Neural crest cell (in vitro differentiated cells): ENCODE measurements at places on chromosomes 1 and 21.

DNA sequence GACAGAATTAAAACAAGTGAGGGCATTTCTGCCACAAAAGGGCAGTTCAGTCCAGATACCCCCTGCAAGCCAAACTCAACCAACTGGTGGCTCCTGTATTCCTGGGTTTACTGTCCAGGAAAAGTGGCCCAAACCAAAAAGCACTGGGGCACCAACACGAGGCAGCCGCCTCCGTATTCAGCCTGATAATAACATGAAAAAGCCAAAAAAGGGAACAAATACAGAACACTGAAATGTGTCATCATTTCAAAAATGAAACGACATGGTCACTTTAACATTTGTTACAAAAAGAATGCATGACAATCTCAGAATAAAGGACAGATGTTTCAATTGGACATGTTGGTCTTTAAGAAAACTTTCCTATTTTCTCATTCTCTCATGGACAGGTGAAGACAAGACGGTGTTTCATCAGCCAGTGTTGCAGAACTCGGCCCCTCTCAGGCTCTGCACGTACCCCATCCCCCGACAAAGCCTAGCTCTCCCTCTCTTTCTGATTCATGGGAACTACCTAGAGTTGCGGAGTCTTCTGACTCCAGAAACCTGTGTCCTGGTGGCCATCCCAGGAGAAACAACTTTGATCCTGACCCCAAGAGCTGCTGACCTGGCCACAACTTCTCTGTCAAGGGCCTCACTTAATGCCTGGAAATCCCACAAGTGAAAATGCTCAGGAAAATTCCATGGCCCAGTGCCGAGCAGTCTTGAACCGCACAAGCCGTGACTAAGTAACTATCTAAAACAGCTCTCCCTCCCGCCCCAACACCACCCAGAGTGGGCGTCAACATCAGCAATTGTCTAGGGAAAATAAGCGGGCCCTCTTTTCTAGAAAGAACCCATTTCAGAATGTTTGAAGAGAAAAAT is 27.1 kb downstream of the ZBTB17 start:
- no peak for DNase-seq

- DNase-seq, result no peak
Observed at GRCh38 chr1:198030682-198031081, 113.5 kb downstream of the LHX9 start.

DNA sequence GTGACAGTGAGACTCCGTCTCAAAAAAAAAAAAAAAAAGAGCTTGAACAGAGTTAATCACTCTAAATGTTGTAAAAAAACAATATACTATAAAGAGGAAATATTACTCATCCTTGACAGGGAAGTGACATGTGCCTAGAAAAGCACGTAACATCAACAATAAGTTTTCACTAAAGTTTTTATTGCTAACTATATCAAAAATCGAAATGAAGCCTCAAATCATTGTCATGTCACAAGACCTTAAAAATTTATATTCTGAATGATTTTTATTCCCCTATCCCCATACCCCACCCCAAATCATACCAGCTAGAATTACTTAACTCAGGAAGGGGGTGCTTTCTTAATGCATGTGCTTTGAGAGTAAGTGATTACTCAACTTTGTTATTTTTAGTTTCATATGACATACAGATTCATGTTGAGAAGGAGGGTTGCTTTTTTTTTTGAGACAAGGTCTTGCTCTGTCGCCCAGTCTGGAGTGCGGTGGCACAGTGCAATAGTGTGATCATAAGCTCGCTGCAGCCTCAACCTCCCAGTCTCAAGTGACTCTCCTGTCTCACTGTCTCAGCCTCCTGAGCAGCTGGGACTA is 53.6 kb upstream of the MUTYH start:
- no peak for DNase-seq

DNA sequence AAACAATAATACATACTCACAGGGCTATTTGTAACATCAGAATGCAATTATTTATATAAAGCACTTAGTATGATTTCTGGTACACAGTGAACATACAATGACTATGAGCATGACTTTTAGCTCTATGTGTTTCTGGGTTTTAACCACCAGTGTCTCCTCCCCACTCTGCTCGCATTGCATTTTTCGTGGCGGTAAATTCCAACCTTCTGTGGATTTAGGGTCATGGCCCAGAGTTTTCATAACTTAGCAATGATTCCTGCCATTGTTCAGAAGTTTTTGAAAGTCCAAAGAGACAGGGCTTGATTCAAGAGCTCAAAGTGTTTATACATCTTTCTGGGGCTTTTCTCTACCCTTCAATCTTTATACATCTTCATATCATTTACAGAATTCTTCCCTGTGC is 191.3 kb downstream of the BACH1 start:
- no peak for DNase-seq

GRCh38 chr1:180836449-180836848 is 76.2 kb upstream of the KIAA1614 start:
- DNase-seq, result no peak

DNA sequence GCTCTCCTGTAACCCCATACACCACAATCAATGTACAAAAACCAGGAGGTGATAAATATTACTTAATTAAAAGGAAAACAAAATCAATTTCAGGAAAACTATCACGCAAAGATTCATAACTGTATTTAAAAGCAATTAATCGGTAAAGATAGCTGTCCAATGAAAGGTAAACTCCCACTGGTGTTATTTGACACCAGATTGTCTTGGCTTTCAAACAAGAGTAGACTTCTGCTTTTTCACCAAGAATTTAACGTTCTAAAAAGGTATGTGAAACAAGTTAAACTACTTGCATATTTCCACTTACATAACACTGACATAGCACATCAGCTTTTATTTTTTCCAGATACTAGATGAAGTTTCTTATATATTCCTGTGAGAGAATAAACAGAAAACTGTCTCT is 3.5 kb downstream of the PLPP3 start:
- DNase-seq, result no peak

DNA sequence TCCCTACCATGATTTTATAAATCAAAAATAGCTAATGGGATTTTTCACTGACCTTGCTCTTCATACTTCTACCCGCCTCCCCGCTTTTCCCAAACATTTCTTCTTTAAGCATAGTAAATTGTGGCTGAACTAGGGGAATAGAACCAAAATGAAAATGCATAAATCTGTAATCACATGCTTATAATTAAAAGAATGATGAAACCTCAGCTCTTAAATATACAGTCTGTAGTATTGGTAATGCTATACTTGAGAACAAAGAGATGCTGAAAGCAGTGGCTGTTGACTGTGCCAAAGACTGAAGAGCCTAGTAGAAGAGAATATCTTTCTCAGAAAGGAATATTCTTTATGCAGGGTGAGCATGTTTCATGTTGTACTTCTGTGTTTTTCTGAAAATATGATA is 249.1 kb downstream of the GREM2 start:
- no peak for DNase-seq

DNA sequence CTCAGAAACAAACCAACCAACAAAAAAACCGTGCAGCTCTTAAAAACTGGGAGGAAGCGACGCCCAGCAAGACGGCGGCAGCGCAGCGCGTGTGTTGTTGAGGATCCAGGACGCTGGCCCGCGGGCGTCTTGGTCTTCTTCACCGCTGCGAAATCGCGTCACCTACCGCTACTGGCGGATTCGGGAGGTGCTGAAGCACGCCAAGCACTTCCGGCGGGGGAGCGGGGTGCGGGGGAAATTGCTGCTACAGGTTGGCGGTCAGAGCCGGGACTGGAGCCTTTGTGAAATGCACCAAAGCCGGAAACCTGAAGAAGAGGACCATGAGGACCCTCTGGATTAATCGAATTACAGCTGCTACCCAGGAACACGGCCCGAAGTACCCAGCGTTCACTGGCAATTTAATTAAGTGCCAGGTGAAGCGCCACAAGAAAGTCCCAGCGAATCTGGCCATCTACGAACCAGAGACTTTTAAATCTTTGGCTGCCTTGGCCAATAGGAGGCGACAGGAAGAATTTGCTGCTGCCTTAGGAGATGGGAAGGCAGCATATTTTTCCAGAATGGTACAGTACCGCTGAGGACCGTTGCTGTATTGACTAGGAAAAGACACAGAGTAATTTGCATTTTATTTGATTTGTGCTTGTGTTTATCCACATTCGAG is 11.9 kb upstream of the RIPPLY3 start:
- DNase-seq, result no peak

GRCh38 chr1:109892561-109893368 is 17.9 kb upstream of the CSF1 start:
- no peak for DNase-seq

DNA sequence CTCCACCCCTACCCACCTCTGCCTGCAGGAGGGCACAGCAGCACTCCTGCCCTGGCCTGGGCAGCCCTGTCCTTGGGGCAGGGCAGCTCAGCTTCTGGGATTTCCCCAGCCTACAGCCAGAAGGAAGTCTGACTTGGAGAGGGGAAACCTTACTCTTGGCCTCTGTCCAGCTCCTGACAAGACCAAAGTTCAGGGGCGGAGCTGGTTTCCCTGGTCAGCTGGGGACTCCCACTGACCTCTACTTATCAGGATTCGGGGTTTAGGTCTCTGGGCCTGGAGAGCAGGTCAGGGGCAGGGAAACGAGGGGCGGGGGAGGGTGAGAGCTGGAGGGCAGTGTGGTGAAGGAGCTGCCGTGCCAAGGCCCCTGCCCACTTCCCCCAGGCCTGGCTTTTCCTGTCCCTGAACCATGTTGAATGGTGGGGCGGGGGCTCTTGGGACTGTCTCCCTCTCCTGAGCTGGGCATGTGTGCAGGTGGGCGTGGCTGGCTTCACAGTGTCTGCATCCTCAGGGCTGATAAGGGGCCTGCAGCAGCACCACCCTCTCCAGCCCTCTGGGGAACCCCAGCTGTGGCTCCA is 16.8 kb upstream of the ETV3 start:
- no peak for DNase-seq

DNA sequence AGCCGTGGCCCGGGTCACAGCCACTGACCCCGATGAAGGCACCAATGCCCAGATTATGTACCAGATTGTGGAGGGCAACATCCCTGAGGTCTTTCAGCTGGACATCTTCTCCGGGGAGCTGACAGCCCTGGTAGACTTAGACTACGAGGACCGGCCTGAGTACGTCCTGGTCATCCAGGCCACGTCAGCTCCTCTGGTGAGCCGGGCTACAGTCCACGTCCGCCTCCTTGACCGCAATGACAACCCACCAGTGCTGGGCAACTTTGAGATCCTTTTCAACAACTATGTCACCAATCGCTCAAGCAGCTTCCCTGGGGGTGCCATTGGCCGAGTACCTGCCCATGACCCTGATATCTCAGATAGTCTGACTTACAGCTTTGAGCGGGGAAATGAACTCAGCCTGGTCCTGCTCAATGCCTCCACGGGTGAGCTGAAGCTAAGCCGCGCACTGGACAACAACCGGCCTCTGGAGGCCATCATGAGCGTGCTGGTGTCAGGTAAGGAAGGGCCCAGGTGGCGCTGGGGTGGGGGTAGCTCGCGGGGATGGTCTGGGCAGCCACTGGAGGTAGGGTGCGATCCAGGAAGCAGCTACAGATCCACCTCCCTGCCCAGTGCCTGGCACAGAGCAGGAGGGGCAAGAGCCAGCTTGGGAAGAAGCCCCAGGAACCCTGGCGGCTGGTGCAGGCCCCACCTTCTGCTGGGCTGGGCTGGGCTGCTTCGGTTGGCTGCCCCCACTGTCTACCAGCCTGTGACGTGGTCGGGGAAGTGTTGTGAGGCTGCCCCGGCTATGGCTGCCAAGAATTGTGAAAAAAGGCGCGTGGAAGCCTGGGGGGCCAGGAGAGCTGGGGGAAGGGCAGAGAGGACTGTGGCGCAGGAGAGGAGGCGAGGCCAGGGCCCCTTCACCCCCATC is 3.8 kb downstream of the CELSR2 start:
- DNase-seq, result no peak

- DNase-seq, result no peak
Observed at GRCh38 chr21:16504766-16505165, 775.0 kb downstream of the USP25 start.

- no peak for DNase-seq
Observed at GRCh38 chr1:145918992-145919939, 749 bp upstream of the PEX11B start.

DNA sequence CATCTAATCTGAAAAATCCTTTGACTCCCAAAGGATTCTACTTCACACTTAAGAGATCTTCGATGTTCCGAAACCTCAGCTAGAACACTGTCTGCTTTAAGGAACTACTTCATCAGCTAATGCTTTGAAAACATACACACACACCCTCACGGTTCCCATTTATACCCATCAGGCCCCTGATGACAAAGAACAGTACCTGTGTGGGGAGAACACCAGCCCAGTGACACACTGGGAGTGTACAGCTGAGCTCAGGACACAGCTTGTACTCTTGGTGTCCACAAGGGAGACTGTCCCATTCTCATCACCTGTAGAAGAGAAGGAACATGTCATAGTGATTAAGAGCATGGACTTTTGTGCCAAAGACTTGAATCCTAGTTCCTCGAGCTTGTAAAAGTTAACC is 6.6 kb downstream of the WDR77 start:
- DNase-seq, result no peak

DNA sequence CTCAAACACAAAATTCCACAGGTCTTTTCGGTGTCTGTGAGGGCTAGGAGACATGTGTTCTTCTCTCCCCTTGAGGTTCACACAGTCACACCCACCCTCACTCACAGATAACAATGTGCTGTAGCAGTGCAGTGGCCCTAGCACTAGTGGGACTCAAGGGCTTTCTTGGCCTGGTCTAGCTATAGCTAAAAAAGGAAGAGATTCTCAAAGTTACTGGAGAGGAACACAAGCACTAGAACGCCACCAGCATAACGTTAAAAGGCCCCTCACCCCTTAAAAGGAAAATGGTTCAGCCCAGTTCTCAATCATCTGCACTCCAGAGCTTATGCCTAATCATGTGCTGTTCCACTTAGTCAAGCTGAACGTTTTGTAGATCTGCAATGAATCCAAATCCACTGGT is 39.5 kb downstream of the RGS8 start:
- no peak for DNase-seq

- no peak for DNase-seq
Observed at GRCh38 chr1:210236840-210237409, 4.3 kb downstream of the SERTAD4 start.
